ENCODE measurements at places on chromosomes 5 and 9.

DNA sequence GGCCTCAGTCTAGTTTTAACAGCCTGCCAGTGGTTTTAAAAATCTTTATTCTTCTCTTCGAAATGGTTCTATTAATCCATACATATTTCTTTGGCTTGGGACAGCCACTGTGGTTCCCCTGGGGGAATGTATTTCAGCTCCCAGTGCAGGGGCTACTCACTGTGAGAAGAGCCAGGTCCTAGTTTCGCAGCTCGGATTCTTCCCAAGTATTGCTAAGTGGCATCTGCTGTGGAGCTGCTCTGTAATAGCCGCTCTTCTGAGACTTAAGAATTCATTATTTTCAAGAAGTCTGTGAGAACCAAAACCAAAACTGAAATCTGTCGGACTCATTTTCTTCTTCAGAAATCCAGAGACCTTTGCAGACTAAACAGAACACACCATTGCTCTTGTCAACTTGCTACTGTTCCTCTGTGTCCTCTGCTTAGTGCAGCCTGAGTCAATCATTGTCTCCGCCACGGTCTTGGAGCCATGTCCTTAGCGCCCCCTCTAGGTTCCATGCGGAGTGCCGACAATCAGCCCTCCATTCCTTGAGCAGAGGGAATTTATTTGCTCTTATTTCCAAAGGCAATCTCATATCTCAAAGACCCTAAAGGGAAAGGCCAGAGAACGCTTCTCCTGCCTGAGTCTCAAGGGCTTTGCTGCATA, 478.2 kb downstream of the SPATA31D1 start:
- no peak for DNase-seq

GRCh38 chr5:94849324-94849723, 230.9 kb downstream of the SLF1 start:
- no peak for DNase-seq

GRCh38 chr5:120088836-120089235, 375.3 kb upstream of the PRR16 start:
- DNase-seq = no peak

GRCh38 chr5:130066644-130067043, 162.4 kb downstream of the CHSY3 start:
- DNase-seq = no peak

DNA sequence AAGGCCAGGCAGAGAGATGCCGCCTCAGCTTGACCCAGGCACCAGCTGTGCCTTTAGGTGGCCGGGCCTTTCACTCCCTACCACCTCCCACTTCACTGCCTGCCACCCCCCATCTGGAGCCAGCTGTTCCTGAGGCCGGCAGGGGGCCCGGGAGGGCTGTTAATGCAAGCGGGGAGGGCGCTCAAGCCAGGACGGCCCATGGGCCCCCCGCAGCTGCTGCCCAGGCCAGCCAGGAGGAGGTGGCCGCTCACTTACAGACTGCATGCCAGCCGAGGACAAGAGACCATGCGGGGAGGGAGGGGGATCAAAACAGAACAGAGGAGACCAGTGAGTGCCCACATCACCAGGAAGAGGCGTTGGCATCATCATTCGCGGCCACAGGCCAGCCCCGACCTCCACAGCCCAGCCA, 4.5 kb downstream of the ABCA2 start:
- no peak for DNase-seq

DNA sequence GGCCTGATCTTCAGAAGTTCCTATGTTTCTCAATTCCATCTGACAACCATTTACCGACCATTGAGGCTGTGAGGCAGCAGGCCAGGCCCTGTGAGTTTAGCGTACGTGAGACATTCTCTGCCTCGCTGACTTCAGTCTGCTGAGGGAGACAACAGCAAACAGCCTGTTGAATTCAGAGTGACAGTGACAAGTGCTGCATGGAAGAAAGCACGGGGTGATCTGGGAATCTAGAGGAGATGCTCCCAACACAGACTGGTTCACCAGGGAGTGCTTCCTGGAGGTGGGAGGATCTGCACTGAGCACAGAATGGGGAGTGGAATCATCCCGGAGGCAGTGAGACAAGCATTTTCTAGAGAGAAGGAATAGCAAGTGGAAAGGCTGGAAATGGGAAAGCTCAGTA, 10.0 kb upstream of the DDX41 start:
- DNase-seq = no peak

GRCh38 chr9:85702726-85703289, 38.9 kb downstream of the AGTPBP1 start:
- DNase-seq = no peak

GRCh38 chr5:139745132-139745799, 50.3 kb upstream of the PSD2 start:
- no peak for DNase-seq

- DNase-seq = no peak
Observed at GRCh38 chr9:131319486-131319885, 30.0 kb downstream of the PLPP7 start.

- DNase-seq = no peak
Observed at GRCh38 chr9:131098391-131099101, 2.2 kb downstream of the AIF1L start.

GRCh38 chr5:2883771-2884170, 132.3 kb upstream of the IRX2 start:
- DNase-seq = no peak

GRCh38 chr5:66415208-66415607, 181.0 kb upstream of the MAST4 start:
- no peak for DNase-seq

- DNase-seq = no peak
Observed at GRCh38 chr5:65994117-65994786, 67.9 kb downstream of the ERBIN start.

GRCh38 chr9:28378231-28378630, 805.0 kb upstream of the C9orf72 start:
- no peak for DNase-seq

- DNase-seq = no peak
Observed at GRCh38 chr5:17257705-17258273, 40.4 kb downstream of the BASP1 start.

GRCh38 chr5:32100230-32100629, 73.9 kb downstream of the GOLPH3 start:
- no peak for DNase-seq

DNA sequence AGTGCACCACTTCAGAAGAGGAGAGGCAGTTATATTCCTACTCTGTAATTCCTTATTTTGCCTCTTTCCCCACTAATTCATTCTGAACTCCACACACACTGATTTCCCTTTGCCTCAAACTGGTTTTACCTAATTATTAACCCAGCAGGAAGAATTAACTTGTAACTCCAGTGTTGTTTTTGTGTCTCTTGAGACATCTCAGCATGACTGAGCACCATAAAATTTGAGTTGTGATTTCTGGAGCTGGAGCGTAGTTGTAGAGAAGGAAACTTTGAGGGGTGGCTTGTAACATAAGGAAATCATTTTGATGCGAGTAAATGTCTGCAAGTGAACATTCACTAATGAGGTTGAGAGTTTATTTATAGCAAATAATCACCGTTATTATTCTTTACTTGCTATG, 265.2 kb downstream of the TMEM38B start:
- no peak for DNase-seq

GRCh38 chr9:76456202-76456926, 2.6 kb upstream of the GCNT1 start:
- no peak for DNase-seq

DNA sequence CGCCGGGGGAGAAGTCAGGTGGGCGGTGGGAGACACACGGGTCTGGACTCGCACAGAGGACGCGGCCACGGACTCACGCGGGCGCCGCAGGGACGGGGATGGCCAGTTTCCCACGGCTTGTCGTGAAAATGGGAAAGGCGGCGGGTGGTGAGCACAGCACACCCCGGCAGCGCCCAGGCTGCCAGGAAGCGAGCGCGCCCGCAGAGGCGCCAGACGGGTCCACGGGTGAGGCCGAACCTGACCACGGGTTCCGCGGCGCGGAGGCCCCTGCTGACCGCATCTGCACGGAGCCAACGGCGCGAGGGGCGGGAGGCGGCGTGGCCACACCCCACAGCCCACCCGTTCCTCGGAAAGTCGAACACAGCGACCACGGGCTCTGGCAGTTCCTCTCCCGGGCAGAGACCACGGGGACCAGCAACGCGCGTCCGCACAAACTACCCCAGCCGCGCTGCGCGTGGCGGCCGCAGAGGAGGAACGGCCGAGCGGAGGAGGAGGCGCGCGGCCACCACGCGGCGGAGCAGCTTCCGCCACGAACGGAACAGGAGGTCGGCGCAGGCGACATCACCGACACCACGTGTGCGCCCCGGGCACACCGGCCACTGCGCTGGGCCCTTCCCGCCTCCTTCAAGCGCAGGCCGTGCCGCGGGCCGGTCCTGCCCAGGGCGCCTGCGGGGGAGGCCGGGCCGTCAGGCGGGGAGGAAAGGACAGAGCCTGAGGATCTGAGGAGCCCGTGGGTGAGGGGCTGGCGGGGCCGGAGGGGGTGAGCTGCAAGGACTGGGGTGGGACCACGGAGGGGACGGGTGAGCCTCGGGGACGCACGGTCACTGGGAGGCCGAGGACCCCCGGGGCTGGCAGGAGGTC, 5.6 kb downstream of the EXD3 start:
- no peak for DNase-seq

- no peak for DNase-seq
Observed at GRCh38 chr9:134476942-134477335, 150.7 kb downstream of the RXRA start.

DNA sequence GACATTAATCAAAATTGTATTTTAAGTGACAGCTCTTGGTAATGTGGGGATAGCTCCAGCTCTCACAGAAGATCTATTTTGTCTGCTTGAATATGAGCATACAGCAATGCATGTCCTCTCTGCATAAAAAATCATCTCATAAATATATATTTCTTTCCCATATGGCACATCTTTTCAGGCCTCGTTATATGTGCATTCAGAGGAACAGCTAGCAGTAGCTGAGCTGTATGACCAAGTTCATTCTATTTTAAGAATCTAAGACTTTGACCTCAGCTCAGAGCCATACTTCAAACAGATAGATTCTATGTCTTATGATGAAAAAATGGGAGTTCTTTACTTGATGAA, 487.2 kb downstream of the ARHGEF28 start:
- DNase-seq = no peak

GRCh38 chr9:129656795-129657390, 8.6 kb upstream of the PRRX2 start:
- no peak for DNase-seq

DNA sequence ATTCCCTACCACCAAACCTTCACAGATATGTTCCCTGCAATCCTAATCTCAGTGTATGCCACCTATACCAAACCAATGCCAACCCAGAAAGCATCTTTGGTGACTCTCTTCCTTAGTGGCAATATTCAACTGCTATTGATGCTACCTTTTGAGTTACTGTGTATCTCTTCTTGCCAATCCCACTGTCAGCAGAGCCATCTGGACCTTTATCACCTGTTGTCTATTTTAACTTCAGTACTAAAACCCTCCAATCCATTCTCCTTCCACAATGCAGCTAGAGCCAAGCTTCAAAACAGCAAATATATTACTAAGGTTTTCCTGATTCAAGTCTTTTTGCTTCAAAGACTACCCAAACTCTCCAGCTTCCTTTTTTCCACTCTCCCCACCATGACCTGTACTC, 777.2 kb upstream of the DMAC1 start:
- DNase-seq = no peak

DNA sequence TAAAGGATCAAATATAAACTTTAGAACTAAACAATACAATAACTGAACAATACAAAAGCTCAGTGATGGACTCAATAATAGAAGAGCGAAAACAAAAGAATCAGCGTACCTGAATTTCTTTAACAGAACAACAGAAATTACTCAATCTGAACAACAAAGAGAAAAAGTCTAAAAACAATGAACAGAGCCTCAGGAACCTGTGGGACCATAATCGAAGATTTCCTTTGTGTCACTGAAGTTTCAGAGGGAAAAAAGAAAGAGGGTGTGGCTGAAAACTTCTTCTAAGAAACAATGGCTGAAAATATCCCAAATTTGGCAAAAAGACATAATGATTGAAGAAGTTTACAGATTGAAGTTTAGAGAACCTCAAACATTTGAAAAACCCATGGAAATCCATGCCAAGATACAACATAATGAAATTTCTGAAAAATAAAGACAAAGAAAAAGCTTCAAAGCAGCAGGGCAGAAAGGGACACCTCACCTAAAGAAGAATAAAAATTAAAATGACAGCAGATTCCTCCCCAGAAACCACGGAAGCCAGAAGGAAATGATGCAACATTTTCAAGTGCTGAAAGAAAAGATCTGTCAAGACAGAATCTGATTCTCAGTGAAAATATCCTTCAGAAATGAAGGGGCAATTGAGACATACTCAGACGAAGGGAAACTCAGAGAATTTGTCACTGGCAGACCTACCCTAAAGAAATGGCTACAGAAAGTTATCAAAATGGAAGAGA, 288.8 kb downstream of the ARL15 start:
- no peak for DNase-seq

DNA sequence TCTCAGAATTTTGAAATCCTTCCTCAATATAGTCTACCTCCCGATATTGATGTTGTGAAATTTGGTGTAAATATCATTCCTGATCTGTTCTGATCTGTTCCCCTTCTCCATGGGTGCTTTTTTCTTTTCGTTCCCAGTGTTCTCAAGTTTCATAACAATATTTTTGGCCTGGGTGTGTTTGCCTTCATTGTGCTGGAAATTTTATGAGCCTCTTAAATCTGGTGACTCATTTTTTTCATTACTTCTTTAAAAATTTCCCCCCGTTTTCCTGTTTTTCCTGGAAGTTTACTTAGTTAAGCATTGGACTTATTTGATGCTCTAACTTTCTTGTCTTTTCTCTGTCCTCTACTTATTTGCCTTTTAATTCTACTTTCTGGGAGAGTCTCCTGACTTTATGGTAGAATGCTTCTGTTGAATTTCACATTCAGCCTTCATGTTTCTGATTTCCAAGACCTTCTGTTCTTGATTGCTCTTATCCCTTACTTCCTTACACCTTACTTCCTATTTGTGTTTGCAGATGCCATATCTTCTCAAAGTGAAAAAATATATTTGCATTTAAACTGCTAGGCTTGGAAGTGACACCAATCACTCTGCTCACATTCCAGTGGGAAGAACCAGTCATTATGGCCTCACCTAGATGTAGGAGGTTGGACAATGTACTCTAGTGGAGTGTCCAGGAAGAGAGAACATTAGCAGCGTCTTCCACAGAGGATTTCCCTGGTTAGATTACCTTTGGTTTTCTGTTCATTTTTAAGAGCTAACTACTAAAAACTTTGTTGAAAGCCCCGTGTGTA, 441.9 kb downstream of the ARHGEF28 start:
- DNase-seq = no peak

DNA sequence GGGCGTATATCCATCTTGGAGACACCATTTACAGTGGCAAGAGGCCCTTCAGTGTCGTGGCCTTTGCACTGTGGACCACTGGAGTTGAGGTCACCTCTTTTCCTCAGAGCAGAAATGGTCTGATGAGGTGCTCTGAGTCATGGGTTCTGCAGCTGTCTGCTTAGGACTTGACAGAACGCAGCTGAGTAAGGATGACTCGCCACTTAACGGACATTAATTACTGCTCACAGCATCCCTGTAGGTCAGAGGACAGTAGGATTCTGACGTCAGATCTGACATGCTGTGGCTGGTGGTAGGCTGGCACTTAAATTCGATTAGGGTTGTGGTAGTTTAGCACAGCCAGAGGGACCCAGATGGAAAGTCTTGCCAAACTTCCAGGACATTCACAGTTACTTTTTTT, 479.4 kb downstream of the DMAC1 start:
- DNase-seq = no peak

- DNase-seq = no peak
Observed at GRCh38 chr9:126595982-126596381, 17.7 kb upstream of the LMX1B start.
